ENCODE measurements at places on chromosomes 5 and 9.

GRCh38 chr5:126369995-126370731, 53.0 kb upstream of the GRAMD2B start:
- no peak for DNase-seq

- no peak for DNase-seq
These were observed 87.9 kb downstream of the FBXL7 start for GRCh38 chr5:15587916-15588315.

DNA sequence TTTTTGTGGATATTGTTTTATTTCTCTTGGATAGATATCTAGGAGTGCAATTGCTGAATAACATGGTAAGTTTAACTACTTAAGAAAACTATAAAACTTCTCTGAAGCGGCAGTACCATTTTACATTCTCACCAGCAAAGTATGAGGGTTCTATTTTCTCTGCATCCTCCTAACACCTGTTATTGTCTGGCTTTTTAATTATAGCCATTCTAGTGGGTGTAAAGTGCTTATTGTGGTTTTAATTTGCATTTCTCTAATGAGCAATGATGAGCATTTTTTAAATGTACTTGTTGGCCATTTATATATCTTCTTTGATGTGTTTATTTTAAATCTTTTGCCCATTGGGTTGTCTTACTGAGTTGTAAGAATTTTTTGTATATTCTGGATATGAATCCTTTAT, 28.7 kb downstream of the SMIM32 start:
- no peak for DNase-seq

- DNase-seq, result peak; percentile 43
These were observed 8.1 kb upstream of the TENT4A start for GRCh38 chr5:6705088-6705487.

GRCh38 chr5:40871177-40871576, 30.0 kb downstream of the CARD6 start:
- no peak for DNase-seq

DNA sequence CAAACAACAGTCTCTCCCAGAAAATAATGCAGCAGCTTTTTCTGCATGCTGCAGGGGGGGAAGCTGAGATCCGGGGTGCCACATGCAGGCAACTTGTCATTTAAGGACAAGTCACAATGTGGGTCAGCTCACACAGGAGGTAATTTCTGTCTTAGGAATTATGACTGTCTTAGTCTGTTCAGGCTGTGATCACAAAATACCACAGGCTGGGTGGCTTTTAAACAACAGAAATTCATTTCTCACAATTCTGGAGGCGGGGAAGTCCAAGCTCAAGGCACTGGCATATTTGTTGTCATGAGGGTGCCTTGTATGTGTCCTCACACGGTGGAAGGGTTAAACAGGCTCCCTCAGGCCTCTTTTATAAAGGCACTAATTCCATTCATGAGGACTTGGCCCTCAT, 127.7 kb downstream of the DIRAS2 start:
- no peak for DNase-seq

- DNase-seq, result no peak
These were observed 49.9 kb downstream of the PDE4D start for GRCh38 chr5:59843511-59844213.

DNA sequence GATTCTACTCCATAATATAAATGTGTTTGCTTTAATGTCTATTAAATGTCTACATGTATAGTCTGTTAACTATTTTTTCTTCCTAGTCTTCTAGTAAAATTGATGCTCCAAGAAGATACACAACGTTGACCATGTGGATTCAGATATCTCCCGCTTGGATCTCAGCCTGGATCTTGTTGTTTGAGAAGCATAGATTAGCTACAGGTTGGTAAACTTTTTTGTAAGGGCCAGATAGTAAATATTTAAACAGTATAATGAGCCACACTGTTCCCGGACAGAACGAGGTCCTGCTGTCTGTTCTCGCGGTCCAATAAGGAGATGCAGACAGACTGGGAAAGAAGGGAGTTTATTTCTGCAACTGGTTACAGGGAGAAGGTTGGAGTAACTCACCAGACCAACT, 86.2 kb upstream of the IL12B start:
- no peak for DNase-seq

DNA sequence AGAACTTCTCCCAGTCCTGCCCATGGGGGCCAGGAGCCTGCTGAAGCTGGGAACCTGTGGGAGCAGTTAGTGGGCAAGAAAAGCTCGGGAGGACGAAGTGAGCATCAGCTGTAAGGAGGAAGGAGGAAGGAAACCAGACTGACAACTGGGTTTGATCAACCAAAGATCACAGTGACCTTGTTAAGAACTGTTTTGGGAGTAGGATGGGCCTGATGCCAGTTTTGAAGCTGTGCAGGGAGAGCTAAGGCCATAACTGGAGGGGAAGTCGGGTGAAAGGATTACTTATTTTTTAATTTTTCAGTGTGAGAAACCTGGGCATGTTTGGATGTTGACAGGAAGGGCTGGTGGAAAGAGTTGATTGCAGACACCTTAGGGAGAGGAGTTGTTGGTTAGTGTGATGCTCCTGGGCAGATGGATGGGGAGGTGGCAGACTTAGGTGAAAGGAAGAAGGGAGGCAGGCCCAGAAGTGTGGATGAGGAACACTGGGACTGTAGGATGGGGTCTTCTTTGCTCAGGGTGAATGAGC, 58.3 kb upstream of the KLF4 start:
- DNase-seq, result no peak

- DNase-seq, result no peak
These were observed at the start of gene IL31RA for GRCh38 chr5:55850839-55851674. IL31RA (plus strand) TSS chr5:55851357; CDS start chr5:55851571, 214 bp downstream.

- DNase-seq, result no peak
These were observed 90.6 kb downstream of the ZFAND5 start for GRCh38 chr9:72274441-72274840.

DNA sequence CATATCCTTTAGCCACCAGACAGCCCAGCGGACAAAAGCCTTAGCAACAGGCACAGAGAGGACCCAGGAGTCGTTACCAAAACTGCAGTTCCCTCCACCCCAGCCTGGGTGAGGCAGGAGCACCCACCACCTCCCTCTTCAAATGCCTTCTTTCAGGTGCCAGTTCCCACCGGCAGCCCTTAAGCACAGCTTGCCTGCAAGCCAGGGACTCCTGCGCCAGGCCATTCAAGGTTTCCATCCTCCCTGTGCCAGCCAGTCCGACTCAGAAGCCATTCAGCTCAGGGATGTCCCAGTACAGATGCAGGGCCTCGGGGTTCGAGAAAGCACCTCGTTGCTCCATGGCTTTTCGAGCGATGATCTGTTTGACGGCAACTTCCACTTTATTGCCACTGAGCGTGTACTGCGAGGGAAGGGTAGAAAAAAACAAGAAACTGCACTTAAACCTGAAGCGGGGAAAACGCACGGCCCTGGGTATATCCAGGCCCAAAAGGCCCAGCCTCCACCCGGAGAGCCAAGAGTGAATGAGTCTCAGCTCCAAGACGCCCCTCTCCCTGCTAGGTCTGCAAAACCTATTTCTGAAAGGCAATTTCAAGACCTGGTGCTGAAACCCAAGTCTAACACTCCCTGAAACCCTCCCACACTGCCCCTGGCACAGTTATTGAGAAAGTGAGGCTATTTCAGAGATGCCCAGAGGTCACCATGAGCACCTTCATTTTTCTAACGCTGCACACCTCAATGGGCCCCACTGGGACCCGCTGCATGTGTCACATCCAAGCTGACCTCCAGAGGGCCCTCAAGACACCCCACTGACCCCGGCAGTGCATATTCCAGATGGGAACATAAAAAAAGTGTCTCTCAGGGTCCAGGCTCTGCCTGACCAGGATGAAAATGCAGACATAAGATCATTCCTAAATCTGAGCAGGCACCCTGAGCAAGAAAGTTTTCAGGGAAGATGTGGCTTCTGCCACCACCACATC, 36.8 kb upstream of the ZNF354A start:
- DNase-seq, result no peak

DNA sequence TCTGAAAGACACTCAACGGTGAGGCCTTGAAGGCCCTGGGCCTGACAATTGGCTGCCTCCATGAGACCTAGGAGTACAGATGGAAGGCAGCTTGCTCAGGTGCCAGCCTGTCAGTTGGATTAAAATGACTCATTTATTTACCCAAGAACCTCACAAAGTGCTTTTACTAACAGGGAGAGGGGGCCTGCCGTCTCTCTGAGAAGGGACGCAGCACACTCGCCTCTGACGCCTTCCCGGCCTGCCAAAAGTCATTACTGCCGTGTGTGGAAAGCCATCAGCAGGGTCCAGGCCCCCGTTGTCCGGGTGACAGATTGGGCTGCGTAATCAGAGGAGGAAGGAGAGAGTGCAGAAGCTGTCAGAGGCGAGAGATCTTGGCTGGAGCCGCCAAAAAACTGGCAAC, 32.4 kb downstream of the DDX31 start:
- no peak for DNase-seq

DNA sequence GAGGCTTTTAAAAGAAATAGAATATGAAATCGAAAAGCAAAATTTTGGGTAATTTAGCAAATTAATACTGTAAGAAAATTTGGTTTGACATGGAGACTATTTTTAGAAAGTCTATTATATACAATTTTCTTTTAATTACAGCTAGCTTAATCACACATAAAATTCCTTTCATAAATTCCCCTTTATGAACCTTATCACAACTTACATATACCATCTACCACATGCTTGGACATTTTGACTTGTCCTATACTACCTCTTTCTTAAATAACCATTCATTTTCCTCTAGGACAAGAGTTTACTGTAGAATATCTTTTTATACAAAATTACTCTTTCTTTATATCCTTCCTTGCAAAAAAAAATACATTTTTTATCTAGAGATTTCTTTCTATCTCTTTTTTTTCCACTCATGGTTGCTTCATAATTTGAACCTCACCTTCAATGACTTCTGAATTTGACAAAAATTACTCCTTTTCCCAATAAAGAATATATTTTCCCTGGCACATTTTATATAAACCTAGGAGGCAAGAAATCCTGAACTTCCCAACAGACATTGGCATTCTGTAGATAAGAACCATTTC, 34.0 kb upstream of the SYK start:
- no peak for DNase-seq

- no peak for DNase-seq
These were observed 391.0 kb downstream of the TMEM232 start for GRCh38 chr5:110335361-110336066.

GRCh38 chr9:79289856-79290255, 281.9 kb upstream of the TLE4 start:
- DNase-seq, result no peak

- DNase-seq, result no peak
These were observed 133.4 kb downstream of the PAM start for GRCh38 chr5:102888483-102888882.

DNA sequence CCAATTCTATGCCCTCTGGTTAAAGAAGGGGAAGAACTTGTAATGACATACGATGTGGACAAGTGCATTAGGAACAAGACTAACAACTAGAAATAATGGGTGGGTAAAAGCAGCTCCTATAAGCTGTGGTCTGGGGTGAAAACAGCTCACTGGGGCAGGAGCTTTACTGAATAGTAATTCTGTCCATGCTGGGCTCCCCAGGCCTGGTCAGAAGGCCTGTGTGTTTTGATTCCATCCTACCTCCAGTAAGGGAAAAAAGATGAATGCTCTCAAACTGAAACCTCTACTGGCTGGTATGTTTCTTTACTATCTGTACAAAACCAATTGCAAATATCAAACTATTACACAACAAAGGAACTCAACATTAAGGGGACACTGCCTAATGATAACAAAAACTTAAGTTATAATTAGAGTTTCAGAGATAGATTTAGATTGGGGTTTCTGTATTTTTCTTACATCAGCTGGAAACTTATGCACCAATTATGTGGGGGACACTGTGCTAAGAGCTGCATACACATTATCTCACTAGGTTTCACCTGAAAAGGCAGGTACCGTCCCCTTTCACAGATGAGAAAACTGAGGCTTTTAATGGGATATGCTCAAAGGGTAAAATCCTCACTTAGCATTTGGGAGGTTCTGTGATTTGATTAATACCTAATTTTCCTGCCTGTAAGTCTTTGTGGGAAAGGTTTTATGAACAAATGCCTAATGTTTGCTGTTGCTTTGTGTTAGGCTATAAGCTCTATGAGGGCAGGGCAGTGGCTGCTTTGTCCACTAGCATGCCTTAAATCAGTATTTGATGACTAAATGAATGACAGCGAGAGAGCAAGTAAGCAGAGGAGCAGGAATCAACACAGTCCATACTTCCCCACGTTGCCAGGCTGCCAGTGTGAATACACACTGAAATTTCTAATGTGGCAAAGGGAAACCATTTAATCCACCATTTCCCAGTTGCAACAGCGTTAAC, 53.6 kb downstream of the ELL2 start:
- no peak for DNase-seq

DNA sequence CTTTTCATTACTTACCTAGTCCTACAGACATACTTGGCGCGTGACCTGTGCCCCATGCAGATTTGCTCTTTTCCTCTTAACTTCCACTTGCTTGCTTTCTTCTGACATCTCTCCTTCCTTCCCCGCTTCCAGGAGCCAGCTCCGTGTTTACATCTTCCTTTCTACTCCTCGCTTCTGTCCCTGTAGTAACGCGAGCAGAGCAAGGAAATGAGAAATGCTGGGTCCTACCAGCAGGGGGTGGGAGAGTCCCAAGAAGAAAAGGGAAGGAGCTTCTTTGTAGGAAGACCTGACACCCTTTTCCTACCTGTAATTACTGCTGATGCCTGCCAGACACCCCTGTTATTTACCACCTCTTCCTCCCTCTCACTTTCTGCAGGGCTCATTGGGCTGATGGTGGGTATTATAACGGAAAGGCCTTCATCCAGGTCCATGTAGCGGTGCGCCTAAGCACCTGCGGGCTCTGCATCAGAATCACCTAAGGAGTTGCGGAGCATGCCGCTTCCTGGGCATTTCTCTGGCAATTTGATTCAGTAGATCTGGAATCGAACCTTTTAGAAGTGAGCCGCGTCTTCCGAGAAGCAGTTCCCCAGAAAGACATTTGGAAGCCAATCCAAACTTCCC, 1260.8 kb upstream of the WWC1 start:
- no peak for DNase-seq

DNA sequence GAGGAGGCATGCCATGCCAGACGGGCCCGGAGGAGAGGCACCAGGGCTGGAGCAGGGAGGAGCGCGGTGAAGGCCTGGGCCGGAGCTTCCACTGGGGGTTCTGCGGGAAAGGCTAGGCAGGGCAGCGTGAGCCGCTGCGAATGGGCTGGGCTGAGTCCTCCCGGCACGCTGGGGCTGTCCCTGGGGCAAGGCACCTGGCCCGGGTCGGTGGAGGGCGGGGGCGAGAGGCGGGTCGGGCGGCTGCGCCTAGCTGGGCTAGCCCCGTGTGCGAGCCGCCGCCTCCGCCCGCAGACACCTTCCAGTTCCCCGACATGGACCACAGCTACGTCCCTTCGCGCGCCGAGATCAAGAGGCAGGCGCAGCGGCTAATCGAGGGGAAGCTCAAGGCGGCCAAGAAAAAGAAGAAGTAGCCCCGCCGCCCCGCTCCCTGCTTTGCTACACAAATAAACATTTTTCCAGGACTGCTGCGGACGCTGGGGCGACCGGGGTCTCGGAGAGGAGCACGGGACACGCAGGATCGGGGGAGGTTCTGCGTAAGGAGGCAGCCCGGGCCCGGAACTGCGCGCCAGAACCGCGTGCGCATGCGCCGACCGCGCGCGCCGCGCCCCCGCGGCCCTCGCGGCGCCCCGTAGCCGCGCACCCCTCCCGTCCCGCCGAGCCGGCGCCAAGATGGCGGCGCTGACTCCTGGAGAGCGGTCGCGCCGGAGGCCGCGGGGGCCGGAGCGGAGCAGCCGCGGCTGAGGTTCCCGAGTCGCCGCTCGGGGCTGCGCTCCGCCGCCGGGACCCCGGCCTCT, at the start of gene RABL6:
TSS of gene RABL6 (plus strand) at position 668 of the 794 bp plus-strand sequence. CDS start 249 bp downstream, outside the sequence.
- DNase-seq, result peak; percentile 86

Measured in stimulated activated effector memory CD8-positive, alpha-beta T cell treated with anti-CD3 and anti-CD28 coated beads, Interleukin-12 subunit alpha, Interleukin-12 subunit beta, amount 100 ng/mL, for 72 hours (primary cell).